PC-3 (cell line): ENCODE measurements at places on chromosomes 1 and 21.

DNA sequence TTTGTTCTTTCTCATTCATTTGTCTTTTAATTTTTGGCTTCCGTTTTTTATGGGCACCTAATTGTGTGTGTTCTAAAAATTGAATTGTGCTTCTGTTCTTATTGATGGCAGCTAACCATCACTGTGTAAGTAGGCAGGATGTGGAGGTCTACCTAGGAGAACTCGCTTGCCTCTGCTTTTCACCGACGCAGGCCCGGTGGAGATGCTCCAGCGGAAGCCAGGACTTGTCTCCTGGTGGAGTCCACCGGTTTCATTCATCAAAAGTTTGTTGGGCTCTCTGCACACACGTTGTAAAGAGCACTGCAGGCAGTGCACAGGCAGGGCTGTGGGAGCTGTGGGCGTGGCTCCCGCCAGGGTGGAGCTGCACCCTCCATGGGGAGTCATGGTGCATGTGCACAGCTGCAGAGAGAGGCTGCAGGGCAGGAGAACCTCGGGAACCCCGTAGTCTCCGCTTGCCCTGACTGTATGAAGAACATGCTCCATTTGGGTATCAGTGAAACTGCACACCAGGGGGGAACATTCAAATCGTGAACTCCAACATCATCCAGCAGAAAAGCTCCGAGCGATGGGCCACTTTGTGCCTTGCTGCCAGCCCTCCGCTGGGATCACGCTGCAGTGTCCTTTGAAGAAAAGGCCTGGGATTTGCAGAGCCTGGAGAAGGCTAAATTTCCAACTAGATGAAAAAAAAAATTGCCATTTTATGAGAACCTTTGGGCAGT is 6.0 kb upstream of the C1orf174 start:
- DNase-seq, result no peak
- H3K4me1 ChIP-seq, result peaks cover 3% of the 10 kb centered on the region; the same call in 1 of the 2 replicates
- no peak overlapping the region for H3K27ac ChIP-seq

DNA sequence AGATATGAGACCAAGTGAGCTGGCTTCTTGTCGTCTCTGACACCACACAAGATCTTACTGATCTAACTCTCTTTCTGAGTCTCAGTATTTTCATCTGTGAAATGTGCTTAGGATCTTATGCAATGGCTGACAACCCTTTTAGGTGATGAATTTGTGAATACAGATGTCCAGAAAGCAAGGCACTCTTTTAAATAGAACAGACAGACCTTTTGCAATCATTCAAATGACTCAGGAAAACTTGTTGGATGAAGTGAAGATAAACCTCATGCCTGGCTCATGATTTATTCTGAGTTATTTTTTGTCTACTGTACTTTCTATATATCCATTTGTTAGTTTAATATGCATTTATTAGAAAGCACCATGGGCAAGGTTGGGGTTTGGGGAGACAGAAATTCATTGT is 411.3 kb downstream of the PTPRU start:
- H3K36me3 ChIP-seq, result no peaks in the 10 kb centered on the region
- no peak overlapping the region for H3K27ac ChIP-seq
- H3K4me1 ChIP-seq, result peaks cover 35% of the 10 kb centered on the region
- H3K27me3 ChIP-seq, result no peaks in the 10 kb centered on the region
- no peak overlapping the region for H3K4me3 ChIP-seq
- peak; percentile 12 for DNase-seq

GRCh38 chr1:35640380-35641232 is 720 bp downstream of the PSMB2 start:
- no peaks in the 10 kb centered on the region for H3K27me3 ChIP-seq
- peaks cover 25% of the 10 kb centered on the region for H3K4me1 ChIP-seq
- peak; percentile 10 for DNase-seq
- H3K36me3 ChIP-seq, result peaks cover 11% of the 10 kb centered on the region
- peak overlapping the region; percentile 79 for H3K27ac ChIP-seq
- H3K4me3 ChIP-seq, result peak overlapping the region; percentile 95

DNA sequence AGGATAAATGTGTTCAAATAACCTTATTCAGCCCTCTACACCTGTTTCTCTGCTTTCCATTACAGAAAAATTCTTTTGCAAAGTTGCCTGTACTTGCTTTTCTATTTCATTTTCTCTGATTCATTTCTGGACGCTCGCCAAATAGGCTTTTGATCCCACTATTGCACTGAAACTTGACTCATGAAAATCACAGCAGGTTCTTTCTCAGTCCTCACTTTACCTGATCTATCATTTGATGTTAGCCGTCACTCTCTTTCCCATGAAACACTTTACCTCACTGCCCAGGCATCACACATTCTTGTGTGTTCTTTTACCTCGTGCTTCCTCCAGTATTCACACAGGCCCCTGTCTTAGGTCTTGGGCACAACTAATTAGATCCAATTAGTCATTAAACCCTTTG is 26.2 kb downstream of the HSPA13 start:
- H3K4me1 ChIP-seq, result no peaks in the 10 kb centered on the region
- no peaks in the 10 kb centered on the region for H3K36me3 ChIP-seq
- H3K27ac ChIP-seq, result no peak overlapping the region
- no peak overlapping the region for H3K4me3 ChIP-seq
